ENCODE measurements at places on chromosomes 2 and 18.
A peak's percentile ranks its signal among the peaks of the same experiment; 100 is the strongest.

DNA sequence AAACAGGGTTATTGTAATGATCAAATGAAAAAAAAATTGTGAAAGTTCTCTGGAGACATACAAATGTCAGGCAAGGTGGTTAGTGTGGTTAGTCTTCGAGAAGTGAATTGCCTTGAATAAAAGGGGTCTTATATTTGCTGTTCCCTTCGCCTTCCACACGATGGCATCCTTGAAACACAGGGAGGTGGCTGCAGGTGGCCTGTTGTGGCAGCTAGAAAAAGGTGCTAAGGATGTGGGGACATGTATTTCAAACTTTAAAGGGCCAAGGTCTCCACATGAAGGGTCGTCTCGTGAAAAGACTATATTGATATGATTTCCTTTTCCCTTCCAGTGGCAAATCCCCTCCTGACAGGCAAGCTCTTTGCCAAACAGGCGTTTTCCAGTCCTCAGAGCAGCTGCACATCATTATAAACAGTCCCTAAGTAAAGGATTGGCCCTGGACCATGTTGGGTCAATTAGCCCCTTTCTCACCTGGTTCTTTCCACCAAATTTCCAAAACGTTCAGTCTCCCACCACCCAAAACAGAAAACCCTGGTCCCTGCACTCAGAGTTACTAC lies 68.5 kb downstream of the COPS8 start:
- DNase-seq: no peak

DNA sequence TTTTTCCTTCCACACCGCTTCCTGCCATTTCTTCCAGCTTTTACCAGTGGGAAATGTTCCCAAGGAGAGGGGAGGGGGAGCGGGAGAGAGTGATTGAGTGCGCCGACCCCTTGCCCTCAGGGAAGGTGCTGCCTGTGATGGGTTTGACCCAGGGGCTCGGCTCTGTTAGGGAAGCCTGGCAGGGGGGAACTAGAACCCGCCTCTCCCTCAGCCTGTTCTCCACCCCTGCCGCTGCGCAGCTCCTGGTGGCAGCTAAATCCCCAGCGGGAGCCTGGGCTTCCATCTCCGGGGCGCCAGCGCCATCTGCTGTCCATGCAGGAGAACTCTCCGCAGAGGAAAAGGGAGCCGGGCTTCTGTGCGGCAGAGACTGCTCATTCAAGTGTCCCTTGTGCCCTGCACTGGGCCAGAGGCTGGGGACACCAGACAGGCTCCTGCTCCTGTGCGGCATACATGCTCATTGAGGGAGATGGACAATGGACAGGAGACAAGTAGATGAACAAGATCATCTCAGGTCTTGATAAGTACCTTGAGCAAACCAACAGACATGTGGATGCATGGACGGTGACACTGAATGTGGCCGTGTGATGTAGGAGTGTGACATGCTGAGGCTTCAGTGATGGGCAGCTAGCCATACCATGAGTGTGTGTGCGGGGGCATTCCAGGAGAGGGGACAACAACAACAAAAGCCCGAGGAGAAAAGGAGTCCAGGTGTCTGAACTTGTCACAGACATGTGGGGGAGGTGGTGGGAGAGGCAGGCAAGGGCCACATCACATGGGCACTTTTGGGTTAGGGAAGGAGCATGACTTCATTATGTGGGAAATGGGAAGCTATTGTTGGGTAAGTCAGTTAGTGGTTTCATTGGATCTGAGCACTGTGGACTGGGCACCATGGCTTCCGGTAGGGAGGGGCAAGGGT lies 13.3 kb downstream of the CHPF start:
- DNase-seq: peak; percentile 88

GRCh38 chr2:190693533-190694232 lies 44.8 kb downstream of the NAB1 start:
- no peak for DNase-seq

DNA sequence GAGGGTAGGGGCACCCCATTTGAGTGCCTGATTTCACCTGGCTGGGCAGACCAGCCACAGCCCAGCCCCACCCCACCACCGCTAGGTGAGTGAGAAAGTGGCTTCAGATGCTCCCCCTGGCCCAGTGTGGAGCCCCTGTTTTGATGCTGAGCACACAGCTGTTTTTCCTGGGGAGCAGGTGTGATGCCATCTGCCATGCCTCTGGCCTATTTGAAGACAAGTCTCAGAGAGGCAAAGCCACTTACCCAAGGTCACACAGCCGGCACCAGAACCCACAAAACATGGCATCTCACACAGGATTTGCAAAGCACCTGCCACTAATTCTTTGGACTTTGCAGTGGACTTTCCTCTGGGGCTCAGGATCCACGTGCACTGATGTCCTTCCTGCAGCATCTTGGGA lies 131.3 kb downstream of the INHBB start:
- no peak for DNase-seq

DNA sequence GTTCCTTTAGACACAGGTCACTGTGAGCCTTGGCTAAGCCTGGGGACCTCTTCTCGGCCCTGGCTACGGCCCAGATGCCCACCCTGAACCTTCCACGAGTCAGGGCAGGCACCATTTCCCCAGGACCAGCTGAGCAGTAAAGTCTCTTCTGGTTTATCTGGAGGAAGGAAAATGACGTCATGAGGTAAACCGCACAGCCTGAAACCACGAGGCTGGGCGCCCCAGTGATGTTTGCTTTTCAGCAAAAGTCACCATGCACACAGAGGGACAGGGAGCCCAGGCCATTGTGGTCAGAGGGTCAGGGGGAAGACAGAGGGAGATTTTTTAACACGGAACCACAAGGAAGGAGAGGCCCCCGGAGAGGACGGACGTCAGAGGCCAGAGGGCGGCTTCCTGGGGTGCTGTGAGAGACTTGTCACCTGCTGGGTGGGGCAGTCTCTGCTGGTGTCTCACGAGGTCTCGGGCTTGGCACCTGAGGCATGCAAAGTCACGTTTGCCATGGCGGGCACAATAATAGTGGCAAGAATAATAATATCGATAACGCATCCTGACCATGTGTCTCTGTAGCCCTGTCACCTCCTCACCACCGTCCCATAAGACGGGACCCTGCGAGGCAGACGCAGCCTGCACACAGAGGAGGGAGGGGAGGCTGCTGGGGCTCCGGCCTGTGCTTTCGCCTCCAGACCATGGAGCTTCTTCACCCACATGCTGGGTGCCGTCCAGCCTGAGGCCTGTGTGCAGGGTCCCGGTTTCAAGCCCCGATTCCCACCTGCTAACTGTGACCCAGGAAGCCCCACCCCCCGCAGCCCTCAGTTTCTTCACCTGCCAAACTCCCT lies 33.2 kb upstream of the FOSL2 start:
- DNase-seq: peak; percentile 83

- DNase-seq: no peak
Measured at GRCh38 chr2:131045286-131046027, 47.8 kb downstream of the FAM168B start.

GRCh38 chr2:218896501-218897393 lies 16.1 kb downstream of the WNT10A start:
- DNase-seq: no peak

DNA sequence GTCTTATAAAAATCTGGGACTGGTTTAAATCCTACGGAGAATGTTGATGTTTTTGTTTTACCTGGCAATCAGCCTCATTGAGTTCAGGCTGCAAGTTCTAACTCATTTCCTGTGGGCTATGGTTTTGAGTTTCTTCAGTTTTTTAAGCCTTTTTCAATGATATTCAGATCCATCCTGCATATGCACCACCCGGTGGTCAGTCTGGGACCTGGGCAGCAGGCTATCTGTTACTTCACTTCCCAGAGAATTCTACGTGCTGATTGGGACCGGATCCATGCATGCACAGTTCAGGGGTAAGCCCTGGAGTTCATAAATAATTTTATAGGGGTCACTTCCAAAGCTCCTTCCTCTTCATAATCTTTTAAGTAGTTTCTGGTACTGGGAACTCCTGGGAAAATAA lies 339.2 kb upstream of the HNRNPA3 start:
- DNase-seq: no peak

GRCh38 chr18:76402026-76402990 lies 92.7 kb downstream of the ZNF516 start:
- DNase-seq: no peak

GRCh38 chr2:42566837-42567321 lies 1.6 kb upstream of the MTA3 start:
- no peak for DNase-seq

DNA sequence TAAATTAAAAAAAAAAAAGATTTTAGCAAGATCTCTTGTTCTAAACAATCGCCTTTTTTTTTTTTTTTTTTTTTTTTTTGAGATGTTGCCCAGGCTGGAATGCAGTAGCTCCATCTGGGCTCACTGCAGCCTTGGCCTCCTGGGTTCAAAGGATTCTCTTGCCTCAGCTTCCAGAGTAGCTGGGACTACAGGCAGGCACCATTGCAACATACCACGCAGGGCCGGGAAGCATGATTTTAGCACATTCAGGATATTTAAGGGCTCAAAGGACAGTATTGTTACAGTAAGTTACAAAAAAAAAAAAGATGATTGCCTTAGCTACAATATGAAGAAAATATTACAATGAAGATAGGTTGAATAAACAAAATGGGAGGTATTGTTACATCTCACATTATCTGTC lies 29.5 kb upstream of the SAP130 start:
- no peak for DNase-seq

- peak; percentile 88 for DNase-seq
Measured at GRCh38 chr2:189254268-189254883, 74.8 kb upstream of the COL5A2 start.

- DNase-seq: no peak
Measured at GRCh38 chr2:200308546-200309295, 2.2 kb downstream of the SPATS2L start.

GRCh38 chr2:10303694-10304378 lies 1.1 kb downstream of the HPCAL1 start:
- peak; percentile 69 for DNase-seq

GRCh38 chr2:95376311-95377215 lies 25.9 kb upstream of the FAHD2A start:
- DNase-seq: no peak

DNA sequence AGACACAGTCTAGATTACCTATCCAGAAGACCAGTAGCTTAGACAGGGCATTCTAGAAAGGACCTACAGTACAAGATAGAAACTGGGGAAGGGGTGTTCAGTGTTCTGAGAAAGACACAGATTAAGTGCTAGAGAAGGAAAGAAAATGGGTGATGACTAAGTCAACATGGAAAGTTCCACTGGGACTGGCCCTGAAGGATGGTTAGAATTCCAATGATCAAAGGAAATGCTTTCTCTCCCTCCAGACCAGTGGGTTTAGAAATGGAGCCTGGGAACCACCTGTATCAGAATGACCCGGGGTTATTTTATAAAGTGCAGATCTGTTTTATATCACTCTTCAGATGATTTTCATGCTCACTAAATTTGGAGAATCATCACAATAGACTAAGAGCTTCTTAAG lies 5.8 kb upstream of the COLEC12 start:
- no peak for DNase-seq

- DNase-seq: no peak
Measured at GRCh38 chr2:215507836-215508235, 72.0 kb upstream of the FN1 start.

DNA sequence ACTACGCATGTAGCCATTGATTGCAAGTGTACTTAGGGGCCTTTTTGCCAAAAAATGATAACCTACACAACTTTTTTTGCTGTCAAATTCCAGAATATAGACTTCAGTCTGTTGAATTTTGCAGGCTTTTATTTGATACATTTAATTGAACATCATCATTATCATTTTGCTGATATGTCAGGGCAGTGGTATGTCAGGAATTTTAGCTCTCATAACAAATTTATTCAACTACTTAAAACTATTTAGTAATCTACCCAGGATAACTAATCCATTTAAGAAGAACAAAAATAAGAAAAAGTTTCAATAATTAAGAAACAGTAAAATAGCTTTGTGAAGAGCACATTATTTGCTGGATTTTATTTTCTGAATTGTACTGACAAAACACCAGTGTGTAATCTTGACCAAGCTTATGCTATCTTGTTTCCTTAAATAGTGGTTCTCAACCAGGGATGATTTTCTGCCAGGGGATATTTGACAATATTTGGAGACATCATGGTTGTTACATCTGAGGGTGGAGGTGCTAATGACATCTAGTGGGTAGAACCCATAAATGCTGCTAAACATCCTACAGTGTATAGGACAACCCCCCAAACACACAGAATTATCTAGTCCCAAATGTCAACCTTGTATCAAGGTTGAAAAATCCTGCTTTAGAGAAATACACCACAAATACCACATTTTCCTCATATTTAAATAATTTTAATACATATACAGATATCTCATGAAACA lies 12.1 kb upstream of the TTN start:
- no peak for DNase-seq

GRCh38 chr2:38561691-38562090 lies 41.0 kb downstream of the HNRNPLL start:
- DNase-seq: no peak

DNA sequence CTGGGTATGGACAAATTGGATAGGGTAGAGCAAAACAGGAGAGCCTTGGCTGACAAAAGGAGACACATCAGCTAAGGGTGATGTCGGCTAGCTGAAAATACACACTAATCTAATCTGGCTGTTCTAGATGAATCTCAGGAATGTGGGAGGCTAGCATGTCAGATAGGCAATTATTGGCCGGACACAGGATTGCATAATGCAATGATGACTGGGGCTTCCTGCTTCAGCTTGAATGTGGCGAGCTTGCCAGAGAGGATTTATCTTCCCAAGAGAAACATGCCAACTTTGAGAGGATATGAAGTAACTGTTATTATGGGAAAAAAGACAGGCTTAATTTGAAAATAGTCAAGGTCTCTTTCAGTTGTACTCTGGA lies 102.4 kb downstream of the TRIB2 start:
- DNase-seq: peak; percentile 94

- no peak for DNase-seq
Measured at GRCh38 chr2:47339745-47340541, 63.0 kb upstream of the MSH2 start.

All from ascending aorta (tissue), 2 donors.